ENCODE measurements at places on chromosomes 16 and 17.
A peak's percentile ranks its signal among the peaks of the same experiment; 100 is the strongest.

- no peak for DNase-seq
Measured at GRCh38 chr17:69579961-69580677, 165.6 kb downstream of the MAP2K6 start.

DNA sequence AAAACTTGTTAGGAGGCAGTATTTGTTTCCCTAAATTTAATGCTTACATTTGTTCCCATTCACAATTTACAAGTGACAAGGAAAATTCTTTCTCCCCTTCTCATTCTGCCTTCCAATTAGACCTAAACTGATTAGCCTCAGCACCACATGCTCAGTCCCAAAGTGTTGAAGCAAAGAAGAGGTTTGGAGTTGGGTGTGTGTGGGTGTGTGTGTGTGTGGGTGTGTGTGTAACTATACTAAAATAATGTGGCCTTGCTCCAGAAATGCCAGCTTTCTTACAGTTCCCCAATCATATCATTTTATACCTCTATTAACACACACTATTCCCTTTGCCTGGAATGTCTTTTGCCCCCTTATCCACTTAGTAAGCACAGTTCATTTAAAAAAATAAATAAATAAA lies 6.9 kb upstream of the UTP6 start:
- DNase-seq, result no peak

DNA sequence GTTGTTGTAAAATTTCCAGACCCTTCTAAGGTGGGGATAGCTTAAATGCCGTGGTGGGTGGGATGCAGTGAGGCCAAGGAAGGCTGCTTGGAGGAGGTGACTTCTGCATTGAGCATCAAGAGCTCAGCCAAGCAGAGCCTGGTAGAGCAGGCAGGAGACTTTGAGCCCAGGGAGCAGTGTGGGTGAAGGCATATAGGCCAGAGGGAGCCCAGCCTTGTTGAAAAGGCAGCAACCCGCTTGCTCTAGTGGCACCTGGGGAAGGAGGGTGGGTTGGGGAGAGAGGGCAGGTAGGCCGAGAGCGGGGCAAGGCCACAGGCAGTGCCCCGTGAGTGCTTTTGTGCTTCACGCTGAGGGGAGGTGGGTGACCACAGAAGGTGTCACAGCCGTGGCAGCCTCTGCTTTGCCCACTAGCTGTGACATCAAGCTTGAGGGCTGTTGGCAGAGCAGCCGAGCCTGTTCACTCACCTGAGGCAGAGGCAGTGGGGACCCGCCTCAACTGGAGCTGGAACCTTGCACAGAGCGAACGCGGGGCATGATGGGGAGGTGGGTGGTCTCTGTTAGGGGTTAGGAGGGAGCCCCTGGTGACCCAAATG lies 56.1 kb downstream of the IRF8 start:
- no peak for DNase-seq

GRCh38 chr16:52293204-52293603 lies 253.7 kb downstream of the TOX3 start:
- DNase-seq, result no peak

GRCh38 chr17:76538281-76538931 lies 897 bp upstream of the CYGB start:
- no peak for DNase-seq

DNA sequence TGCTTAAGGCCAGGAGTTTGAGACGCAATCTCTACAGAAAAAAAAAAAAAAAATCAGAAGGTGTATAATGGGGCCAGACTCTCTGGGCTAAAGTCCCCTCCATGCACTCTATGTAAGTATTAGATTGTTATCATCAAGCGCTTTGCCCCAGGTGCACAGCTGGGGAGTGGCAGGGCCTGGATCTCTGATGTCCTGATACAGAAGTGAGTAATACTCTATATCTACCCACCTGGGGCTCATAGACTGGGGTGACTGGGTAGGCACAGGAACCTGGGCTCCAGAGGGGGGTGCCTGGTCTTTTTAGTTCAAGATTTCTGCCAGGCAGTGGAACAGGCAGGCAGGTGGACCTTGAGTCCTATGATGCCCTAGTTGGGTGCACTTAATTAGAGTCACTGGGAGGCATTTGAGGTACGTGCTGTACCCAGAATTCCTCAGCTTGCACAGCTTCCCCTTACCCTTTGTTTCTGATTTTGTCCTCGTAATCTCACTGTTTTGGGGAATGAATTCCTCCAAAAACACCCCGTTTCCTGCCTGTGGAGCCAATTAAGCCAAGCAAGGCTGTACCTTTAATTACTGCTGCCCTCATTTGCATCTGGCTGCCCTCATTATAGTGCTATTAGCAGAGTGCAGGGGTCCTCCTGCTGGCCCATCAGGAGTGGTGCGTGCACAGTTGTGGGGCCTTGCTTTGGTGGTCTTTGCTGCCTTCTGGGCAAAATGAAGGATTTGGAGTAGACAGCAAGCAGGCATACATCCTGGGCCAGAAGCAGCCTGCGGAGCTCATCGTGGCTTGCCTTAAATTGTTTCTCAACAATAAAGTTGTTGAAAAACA lies 239.0 kb downstream of the SNX29 start:
- no peak for DNase-seq

GRCh38 chr16:88856828-88857727 lies at the start of the genes GALNS and TRAPPC2L:
Gene GALNS, minus strand, starts transcription at chr16:88856947. Its CDS starts 70 bp downstream, at chr16:88856877.
Gene TRAPPC2L, plus strand, starts transcription at chr16:88857127. Its CDS starts 24 bp downstream, at chr16:88857151.
- peak; percentile 100 for DNase-seq

DNA sequence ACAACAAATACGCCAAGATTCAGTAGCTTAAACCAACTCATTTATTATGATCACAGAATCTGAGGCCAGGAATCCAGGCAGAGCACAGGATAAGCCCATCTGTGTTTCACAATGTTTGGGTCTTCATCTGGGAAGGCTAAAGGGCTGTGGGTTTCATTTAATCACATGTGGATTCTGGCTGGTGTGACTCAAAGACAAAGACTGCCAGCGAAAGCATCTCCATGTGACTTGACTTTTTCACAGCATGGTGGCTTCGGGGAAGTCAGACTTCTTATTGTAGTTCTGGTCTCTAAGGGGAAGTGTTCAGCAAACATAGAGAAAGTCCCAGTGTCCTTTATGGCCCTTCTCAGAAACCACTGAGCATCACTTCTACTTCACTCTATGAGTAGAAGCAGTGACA lies 1014.4 kb upstream of the GOT2 start:
- no peak for DNase-seq

GRCh38 chr17:47106130-47106529 lies 83.0 kb downstream of the CDC27 start:
- DNase-seq, result no peak

- no peak for DNase-seq
Measured at GRCh38 chr16:57401943-57402640, 2.5 kb upstream of the CCL17 start.

GRCh38 chr16:79600638-79601091 lies at the start of gene MAF:
Gene MAF, minus strand, starts transcription at chr16:79600737. Its CDS starts 835 bp downstream, at chr16:79599902.
- peak; percentile 86 for DNase-seq

DNA sequence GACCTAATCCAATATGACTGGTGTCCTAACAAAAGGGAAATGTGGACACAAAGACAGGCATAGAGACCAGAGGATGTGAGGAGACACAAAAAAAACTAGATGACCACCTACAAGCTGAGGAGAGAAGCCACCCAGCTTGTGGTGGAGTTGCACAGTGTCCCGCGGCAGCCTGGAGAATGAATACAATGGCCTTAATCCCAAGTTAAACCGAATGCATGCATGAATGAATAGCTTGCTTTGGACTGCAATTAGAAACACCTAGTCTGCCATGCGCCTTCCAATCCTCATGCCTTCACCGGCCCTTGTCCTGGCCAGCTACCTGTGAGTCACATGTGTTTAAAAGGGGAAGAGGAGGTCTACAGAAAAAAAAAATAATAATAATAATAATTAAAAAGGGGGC lies 72.0 kb downstream of the CNGB1 start:
- no peak for DNase-seq

GRCh38 chr17:32124985-32125847 lies 17.1 kb upstream of the RHOT1 start:
- no peak for DNase-seq

DNA sequence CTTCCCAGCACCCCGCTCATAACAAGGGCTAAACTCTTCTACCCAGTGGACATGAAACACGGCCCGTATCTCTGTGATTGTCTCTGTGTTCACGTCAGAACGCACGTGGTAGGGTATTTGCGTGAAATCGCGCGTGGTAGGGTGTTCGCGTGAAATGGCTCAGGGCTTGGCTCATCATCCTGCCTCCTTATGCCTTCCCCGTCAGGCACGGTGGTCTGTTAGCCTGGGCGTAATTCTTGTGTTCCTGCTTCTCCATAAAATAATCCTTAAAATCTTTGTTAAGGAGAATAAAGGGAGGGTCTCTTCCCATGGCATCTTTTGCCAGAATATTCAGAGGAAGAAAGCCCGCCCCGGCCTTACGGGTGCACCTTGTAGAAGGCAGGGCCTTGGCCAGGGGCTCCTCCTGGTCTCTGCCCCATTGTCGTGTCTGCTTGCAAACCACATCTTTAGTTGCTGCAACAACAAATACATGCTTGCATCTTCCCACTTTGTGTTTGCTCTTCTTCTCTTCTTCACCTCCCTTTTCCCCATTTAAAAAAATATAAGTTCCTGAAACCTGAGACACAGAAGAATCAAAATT lies 116.7 kb upstream of the CHMP6 start:
- no peak for DNase-seq

- no peak for DNase-seq
Measured at GRCh38 chr17:30160419-30161172, 44.0 kb downstream of the NSRP1 start.

GRCh38 chr16:11329071-11329491 lies 16.2 kb upstream of the RMI2 start:
- DNase-seq, result no peak

Data from stimulated activated CD8-positive, alpha-beta memory T cell treated with anti-CD3 and anti-CD28 coated beads, Interleukin-4, amount 100 ng/mL, for 48 hours (primary cell).